ENCODE measurements at places on chromosomes 1 and 21.

DNA sequence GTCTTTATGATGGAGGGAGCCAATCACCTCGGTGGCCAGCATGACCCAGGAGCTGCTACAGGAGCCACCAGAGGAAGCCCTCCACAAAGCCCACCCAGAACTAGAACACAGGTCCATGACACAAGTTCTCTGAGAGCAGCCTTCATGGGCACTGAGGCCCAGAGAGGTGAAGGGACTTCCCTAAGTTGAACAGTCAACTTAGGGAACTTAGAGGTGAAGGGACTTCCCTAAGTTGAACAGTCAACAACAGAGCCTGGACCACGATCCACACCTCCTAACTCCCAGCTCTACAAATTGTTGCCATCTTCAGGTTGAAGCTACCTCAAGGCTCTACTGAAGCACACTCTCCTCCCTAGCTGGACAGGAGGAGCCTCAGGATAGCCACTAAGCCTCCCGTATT is 132.7 kb downstream of the CCDC185 start:
- no peak for DNase-seq

GRCh38 chr1:222048094-222048595 is 306.3 kb upstream of the DUSP10 start:
- no peak for DNase-seq

GRCh38 chr1:221907166-221907932 is 165.5 kb upstream of the DUSP10 start:
- no peak for DNase-seq

GRCh38 chr1:172661107-172661506 is 2.2 kb downstream of the FASLG start:
- DNase-seq = no peak

DNA sequence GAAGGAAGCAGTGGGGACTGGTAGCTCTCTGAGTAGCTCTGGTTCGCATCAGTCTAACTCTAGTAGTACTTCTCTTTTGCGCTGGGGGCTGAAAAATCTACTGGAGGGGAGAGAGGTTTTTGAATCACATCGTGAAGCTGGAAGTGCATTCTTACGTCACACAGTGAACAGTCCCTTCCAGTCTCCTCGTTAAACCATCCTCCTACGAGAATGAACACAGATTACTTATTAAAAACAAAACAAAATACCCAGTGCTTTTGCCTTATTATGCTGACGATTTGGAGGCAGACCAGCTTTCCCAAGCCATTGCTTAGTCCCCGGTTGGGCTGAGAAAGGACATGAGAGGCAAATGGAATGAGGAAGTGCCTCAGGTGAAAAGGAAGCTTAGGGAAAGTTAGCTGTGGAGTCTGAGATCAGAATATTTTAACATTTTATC is 16.1 kb downstream of the HUNK start:
- no peak for DNase-seq

DNA sequence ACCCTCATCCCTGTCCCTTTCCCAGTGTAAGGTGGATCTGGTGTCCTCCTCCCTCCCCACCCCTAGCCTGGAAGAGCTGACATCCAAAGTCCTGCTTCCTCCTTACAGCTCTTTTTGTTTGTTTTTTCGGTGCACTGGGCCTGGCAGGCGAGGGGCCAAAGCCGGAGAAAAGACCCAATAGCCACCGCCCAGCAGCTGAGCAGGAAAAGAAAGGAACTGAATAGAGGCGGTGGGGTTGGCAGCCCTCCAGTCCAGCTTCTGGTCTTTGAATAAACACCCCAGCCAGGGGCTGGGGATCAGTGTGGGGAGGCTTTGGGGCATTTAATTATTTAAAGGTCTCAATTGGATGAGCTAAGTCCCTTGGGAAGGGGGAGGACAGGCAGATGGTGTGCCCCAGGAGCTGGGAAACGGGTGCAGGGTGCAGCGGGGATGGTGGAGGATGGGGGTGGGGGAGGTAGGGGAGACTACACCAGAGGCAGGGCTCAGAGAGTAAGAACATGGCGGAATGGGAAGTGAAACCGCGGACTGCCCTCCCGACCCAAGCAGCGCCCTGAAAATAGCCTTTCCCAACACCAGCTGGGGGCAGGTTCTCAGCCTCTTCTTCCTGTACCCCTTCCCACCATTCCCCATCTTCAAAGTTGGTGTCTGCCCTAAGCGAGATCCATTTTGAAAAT is 20.2 kb downstream of the BTG2 start:
- DNase-seq = no peak

DNA sequence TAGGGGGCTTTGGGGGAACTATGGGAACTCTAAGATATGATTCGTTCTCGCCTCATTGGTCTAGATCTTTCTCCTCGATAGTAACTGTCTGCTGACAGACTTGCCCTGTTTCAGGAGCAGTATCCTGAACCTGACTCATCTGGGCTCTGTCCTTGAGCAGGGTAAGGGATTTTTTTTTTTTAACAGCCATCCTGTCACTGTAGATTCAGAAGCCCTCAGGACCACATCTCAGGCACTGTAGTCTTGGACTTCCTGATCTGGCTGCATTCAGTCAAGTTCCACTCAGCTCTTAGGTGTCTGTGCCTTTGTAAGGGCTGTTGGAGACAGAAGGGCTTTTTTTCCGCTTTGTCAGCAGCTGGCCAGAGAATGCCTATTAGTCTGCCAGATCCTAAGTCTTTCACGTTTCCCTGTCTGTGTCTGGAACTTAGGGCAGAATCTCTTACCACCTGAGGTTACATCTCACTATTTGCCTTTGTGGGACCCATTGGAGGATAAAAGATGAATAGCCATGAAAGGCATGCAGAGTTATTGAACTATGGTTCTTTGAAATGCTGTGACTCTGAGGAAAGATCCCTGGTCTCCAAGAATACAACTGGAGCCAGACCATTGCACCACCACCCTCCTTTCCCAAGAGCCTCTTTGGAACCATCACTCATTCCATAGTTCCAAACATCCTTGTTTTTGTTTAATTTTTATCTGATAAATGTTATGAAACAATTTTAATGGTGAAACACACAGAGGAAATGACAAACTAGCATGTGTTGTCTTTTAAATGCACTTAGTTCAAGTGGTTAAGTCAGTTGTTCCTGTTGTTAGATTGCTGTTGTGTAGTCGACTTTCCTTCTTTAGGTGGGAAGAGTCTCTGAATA is 49.7 kb upstream of the MACF1 start:
- no peak for DNase-seq

- no peak for DNase-seq
These were observed 44.2 kb upstream of the MAB21L3 start for GRCh38 chr1:116066868-116067565.

GRCh38 chr1:219847215-219847855 is 81.0 kb downstream of the SLC30A10 start:
- DNase-seq = no peak

- DNase-seq = no peak
These were observed 43.3 kb upstream of the USP25 start for GRCh38 chr21:15686506-15686905.

DNA sequence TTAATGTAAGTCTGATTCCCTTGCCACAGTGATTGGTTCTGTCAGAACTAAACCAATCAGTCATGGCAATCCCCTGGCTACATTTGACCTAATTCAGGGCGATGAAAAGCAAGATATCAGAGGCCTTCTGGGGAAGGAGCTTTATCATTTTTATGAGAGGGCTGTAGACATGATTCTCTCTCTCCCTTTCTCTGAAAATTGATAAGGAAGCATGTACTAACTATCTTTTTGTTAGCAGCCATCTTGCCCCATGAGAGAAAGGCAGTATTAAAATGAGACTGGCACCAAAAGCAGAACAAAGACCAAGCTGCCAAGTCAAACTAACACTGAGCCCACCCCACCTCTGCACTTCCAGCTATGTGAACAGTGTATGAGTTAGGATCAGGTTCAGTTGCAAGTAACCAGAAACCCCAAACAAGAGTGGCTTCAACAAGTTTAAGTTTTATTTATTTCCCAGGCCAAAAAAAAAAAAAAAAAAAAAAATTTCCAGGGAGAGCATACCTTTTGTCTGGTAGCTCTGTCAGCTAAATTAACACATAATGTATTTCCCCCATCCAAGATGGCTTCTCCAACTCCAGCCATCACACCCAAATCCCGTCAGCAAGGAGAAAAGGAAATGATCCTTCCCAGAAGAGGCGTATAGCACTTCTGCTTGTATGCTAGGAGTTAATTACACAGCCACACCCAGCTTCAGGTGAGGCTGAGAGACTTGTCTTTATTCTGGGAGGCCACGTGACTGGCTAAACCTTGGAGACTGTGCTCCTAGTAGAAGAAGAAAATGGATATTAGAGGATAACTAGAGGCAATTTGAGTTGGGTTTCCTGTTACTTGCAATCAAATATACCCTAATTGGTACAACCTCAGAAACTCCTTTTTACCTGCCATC is 105.8 kb upstream of the RALGPS2 start:
- DNase-seq = no peak

- DNase-seq = peak; percentile 54
These were observed 787 bp downstream of the JAK1 start for GRCh38 chr1:64965366-64966157.

DNA sequence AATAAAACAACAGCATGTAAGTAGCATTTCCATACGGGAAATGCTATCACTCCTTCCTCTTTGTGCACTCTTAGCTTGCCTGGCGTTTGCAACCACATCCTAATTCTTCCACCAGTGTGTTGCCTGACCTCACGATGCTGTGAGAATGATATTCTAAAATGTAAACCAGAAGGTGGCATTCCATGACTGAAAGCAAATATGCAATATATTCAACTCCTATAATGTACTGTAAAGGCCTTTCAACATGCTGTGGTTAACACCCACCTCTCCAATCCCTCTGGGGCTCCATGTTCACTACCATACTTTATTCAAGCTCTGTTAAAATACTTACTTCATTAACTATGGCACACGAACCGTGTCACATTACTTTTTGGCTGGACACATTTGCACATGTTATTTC is 420.6 kb upstream of the DEPDC1 start:
- DNase-seq = no peak

DNA sequence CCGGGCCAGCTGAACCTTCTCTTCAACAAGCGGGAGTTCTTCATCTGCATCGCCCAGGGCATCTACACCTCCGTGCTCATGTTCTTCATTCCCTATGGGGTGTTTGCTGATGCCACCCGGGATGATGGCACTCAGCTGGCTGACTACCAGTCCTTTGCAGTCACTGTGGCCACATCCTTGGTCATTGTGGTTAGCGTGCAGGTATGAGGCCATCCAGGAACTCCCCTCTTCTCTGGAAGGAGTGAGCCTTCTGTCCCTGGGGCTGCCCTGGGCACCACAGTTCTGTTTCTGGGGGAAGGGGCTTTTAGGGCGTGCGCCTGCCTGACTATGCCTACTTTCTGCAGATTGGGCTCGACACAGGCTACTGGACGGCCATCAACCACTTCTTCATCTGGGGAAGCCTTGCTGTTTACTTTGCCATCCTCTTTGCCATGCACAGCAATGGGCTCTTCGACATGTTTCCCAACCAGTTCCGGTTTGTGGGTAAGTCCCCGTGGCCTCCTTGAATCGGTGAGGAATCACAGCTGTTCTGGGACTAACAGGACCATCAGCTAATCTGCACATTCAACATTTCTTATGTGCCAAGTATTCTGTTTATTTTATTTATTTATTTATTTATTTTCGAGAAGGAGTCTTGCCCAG is 21.1 kb downstream of the ATP8B2 start:
- no peak for DNase-seq

- no peak for DNase-seq
These were observed 400.4 kb upstream of the PLXNA2 start for GRCh38 chr1:208644401-208645160.

- peak; percentile 59 for DNase-seq
These were observed 8.4 kb upstream of the IKBKE start for GRCh38 chr1:206461602-206462455.

GRCh38 chr1:32817815-32818786 is 648 bp downstream of the S100PBP start:
- no peak for DNase-seq

DNA sequence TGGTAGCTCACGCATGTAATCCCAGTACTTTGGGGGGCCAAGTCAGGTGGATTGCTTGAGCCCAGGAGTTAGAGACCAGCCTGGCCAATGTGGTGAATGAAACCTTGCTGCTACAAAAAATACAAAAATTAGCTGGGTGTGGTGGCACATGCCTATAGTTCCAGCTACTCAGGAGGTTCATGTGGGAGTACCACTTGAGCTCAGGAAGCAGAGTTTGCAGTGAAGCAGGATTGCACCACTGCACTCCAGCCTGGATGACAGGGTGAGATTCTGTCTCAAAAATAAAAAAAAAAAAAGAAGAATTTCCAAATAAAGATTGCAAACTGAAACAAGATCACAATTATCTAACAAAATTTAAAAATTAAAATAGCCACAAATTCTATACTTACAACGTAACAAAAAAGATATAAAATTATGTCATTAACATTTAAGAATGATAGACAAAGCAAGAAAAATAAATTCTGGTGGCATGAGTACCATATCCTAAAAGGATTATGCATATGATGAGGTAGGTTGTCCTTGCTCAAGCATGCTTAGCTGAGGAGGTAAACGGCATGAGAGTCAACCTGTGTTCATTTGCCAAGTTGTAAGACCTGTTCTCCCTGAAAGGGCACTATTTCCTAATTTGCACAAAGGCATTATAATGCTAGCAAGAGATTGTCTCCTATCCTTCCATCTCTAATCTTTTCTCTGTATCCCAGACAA is 20.2 kb downstream of the IPP start:
- DNase-seq = no peak

DNA sequence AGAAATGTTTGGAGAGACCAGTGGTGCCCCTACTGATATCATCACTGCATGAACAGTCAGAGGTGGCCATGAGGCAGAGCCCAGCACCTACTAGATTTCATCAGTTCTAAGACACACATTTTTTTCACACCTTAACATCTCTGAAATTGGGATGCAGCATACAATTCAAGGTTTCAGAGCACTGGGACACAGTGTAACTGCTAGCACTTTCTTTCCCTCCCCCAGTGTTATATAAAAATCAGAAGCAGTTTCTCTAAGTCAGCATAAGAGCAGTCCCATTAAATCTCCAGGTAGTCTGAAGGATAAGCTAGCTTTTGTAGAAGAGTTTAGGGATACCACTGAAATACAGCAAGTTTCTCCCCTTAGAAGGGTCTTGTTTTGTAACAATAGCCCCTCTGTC is 10.0 kb upstream of the ANGPTL7 start:
- no peak for DNase-seq

- DNase-seq = no peak
These were observed 87.7 kb upstream of the ACTRT2 start for GRCh38 chr1:2933431-2934155.

GRCh38 chr1:99557546-99558202 is 88.2 kb upstream of the PALMD start:
- no peak for DNase-seq

DNA sequence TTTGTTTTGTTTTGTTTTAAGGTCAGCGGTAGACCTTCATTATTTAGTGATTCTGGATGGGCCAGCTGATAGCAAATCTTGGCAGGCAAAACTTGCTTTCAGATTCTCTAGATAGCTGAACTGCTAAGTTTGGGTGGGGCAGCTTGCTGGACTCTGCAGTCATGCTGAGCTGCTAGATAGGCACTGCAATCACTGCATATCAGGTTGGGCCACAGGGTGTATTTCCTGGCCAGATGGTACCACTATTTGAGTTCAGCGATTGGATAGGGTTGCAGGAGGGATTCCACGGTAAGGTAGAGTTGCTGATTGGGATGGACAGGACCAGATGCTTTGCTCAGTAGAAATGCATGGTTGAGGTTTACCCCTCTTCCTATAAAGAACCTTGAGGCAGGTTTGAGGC is 579.3 kb upstream of the ADGRL4 start:
- no peak for DNase-seq
